ENCODE measurements at places on chromosomes 16 and 17. TPM values are rescaled to one million over a fixed set of nuclear protein-coding genes. Genes with fewer than 3 reads are reported as not detected.

Gene CPPED1
- total RNA-seq = 4.3 TPM

Gene NPIPA3
- total RNA-seq = 0.66 TPM

Gene CHRNE
- 1.5 TPM for total RNA-seq

Gene TEKT3
- total RNA-seq = 1.9 TPM

Gene FOXF1
- total RNA-seq = not detected

Gene FOXC2
- 0.13 TPM for total RNA-seq

Gene COPZ2
- 99.2 TPM for total RNA-seq

Gene TBC1D3D
- total RNA-seq = 0.27 TPM

Gene SULT1A4
- total RNA-seq = 7.4 TPM

Gene CES3
- 0.22 TPM for total RNA-seq

Gene RRAD
- 7.3 TPM for total RNA-seq

Gene ADAMTS18
- 0.71 TPM for total RNA-seq

Gene ASPHD1
- total RNA-seq = 0.09 TPM

Gene C17orf100
- 0.98 TPM for total RNA-seq

Gene MYO15A
- total RNA-seq = 0.58 TPM

Gene PYY
- total RNA-seq = not detected

Gene P2RX1
- total RNA-seq = 2.1 TPM

Gene ABCA6
- total RNA-seq = 24.3 TPM

Gene SLC38A8
- total RNA-seq = not detected

Gene ZNF629
- 12.4 TPM for total RNA-seq

Gene LDHD
- 2.3 TPM for total RNA-seq

Gene STX1B
- 0.66 TPM for total RNA-seq

Gene SP6
- total RNA-seq = 0.18 TPM

Gene KCNJ16
- total RNA-seq = 0.22 TPM

Gene SAMD14
- 1.5 TPM for total RNA-seq

Gene MRM1
- 3.9 TPM for total RNA-seq

Gene OTOA
- 0.13 TPM for total RNA-seq

Gene GP1BA
- 0.04 TPM for total RNA-seq

Gene CCL7
- total RNA-seq = not detected

All from muscle of leg (tissue), 16 donors.